Right renal cortex interstitium (tissue), 3 donors: ENCODE measurements at places on chromosomes 13 and 19. TPM values are rescaled to one million over a fixed set of nuclear protein-coding genes. Genes with fewer than 3 reads are reported as not detected.

The SPACA4 gene
- polyA plus RNA-seq = not detected

The CPT1C gene
- 9.0 TPM for polyA plus RNA-seq

The CEACAM6 gene
- polyA plus RNA-seq = 0.10 TPM

The TBC1D4 gene
- polyA plus RNA-seq = 56.6 TPM

DNA sequence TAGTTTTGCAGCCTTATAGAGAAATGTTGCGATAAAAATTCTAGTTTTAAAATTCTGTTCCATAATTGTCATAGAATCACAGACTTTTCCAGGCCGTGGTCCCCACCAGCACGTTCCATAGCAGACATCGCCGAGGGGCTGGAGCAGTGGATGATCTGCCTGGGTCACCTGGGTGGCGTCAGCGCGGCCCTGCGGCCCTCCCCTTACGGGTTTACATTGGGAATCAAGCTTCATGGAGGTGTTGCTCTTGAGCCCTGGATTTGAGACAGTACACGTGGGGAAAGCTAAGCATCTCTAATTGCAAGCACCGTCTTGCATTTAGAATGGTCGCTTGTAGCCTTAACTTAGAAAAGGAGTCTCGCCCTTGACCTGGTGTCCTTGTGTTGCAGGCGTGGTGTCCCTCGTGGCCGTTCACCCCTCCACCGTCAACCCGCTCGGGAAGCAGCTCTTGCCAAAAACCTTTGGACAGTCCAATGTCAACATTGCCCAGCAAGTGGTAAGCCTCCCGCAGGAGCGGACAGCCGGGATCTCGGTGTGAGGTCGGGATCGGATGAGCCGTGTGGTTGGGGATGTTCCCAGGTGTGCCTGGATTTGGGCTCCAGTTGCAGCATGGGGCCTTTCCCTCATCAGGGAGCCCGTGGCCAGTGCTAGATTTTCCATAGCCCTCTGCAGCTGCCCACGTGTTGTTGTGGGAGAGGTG, 35.1 kb downstream of the ATP4B start:
- no peak for DNase-seq

- no peak for DNase-seq
Measured at GRCh38 chr13:31826521-31826920, 87.2 kb downstream of the RXFP2 start.

DNA sequence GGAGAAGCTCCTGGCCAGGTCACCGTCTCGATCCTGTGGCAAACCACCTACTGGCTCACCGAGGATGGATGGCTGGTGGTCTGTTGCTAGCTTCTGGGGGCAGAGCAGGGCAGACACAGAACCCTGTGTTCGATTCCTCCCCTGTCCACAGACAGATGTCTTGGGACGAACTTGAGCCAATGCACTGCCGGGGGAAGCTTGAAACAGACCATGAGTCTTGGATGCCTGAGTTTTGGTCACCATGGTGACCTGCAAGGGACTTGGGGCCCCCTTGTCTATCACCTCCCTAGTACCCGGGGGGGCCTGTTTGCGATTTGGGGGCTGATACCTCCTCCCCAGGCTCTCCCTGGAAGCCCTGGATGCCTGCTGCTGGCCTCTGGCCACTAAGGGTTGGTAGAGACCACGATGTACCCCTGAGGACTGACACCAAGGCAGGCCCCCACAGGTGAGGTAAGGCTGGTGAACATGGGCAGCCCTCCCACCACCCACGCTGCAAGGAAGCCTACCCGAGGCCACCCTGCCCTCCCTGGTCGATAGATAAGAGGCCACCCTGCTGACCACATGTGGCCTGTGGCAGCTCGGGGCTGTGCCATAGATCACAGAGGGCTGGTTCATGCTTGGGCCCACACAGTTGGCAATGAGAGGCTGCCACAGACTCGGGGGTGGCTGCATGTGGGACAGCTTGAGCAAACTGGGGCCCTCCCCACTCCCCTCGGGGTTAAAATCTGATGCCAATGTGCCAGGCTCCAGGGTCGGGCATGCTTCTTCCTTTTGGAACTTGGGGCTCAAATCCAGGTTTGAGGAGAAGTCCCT, 10.7 kb downstream of the IQCN start:
- no peak for DNase-seq

DNA sequence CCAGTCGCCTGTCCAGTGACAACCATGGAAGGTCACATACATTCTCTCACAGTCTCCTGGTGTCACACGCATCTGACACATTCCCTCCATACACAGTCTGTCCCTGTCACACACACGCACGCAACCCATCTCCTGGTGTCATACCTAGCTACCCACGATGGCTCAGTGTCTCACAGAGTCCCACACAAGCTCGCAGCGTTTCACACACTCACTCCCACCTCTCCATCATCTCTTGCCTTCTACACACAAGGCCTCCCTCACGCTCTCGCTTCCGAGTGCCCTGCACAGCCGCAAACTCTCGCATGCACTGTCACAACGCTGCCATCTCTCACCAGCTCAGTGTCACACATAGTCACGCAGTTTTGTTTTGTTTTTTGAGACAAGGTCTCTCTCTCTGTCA, 1.2 kb upstream of the GNG8 start:
- DNase-seq = no peak

- no peak for DNase-seq
Measured at GRCh38 chr19:4660181-4660791, 9.9 kb downstream of the MYDGF start.
